RCC 7860 (cell line): ENCODE measurements at places on chromosomes 12 and 14.
A peak's percentile ranks its signal among the peaks of the same experiment; 100 is the strongest.

DNA sequence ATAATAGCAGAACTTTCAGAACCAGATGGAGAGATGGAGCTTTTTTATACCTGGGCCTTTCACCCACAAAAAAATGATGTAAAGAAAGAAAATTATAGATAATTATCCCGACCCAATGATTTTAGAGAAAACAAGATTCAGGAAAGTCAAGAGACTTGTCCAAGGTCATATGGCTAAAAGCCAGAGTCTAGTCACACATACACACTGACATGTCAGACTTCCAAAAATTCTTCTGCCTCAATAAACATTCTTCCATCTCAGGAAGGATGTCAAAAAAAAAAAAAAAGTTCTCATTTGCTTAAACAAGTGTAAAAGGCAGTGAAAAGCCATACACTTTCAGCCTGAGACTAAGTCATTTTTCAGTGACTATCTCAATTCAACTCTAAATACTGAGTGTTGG, 116.0 kb downstream of the PRICKLE1 start:
- DNase-seq, result no peak

DNA sequence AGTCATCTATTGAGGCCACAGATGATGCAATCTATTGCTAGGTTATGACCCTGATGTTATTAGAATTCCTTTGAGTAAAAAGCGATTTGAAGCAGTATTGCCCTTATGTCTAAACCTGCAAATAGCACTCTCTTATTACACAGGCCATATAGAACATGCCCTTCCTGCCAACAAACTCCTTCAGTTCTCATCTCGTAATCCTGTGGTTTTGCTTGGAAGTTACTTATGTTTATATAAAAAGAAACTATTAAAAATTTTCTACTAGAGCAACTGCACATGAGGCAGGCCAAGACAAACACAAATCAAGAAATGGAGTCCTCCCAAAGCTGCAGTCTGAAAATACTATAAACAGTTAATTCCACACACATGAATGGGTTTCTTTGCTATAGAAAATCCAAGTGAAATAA, 1200.2 kb downstream of the LRFN5 start:
- no peak for DNase-seq

GRCh38 chr12:57089271-57090245, 644 bp downstream of the NAB2 start:
- peak; percentile 45 for DNase-seq

- no peak for DNase-seq
Observed at GRCh38 chr12:94987801-94988200, 15.7 kb downstream of the NDUFA12 start.

GRCh38 chr14:70032016-70032415, 152.8 kb downstream of the SMOC1 start:
- DNase-seq, result no peak

GRCh38 chr14:82244791-82245190, 711.1 kb upstream of the SEL1L start:
- no peak for DNase-seq

- DNase-seq, result no peak
Observed at GRCh38 chr14:96649327-96649601, 147.1 kb downstream of the PAPOLA start.

DNA sequence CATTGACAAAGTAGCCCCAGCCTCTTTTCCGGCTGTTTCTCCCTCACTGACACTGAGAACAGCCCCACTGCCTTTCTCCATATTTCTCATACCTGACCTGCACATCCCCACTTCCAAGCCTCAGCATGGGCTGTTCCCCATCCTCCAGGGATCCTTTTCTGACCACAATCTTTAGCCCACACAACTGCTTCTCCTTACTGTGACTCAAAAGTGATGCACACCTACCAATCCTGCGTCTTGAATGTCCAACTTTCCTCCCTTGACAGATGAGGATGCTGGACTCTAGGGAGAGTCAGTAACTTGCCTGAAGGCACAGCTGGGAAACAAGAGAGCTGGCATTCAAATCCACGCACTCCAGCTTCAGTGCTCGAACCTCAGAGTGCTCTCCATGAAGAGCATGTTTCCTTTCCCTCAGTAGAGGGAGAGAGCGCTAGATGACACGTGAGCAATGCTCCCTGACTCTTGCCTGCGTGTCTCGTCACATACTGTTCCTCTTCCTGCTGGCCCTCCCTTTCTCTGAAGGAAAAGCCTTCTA, 75.6 kb downstream of the NTF3 start:
- DNase-seq, result no peak

GRCh38 chr12:19439059-19440018, at the start of gene AEBP2:
TSS of gene AEBP2 (plus strand) at chr12:19439492. CDS start at chr12:19439700, 208 bp downstream.
- peak; percentile 83 for DNase-seq

- no peak for DNase-seq
Observed at GRCh38 chr12:10497602-10498001, 8.1 kb upstream of the EIF2S3B start.

- peak; percentile 48 for DNase-seq
Observed at GRCh38 chr12:56079723-56080555, at the start of gene ERBB3. TSS of gene ERBB3 (plus strand) at chr12:56080165. CDS start at chr12:56080301, 136 bp downstream.

DNA sequence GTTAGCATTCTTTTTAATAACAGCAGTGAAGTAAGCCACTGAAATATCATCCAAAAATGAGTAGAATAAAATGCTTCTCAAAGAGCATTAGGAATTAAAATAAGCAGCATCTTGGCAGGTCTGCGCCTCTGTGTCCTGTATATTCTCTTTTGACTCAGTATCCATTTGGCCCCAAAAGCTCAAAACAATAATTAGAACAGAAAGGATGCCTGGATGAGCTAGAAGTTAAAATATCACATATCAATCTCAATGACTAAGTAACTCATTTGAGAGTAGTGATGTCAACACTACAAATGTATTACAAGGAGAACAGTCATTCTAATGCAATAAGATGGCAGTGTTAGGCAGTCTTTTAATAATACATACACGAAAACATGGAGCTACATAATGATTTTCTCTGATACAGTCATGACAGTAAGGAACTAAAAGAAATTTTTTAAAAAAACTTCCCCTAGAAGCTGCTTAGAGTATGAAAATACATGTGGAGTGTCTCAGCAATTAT, 160.9 kb upstream of the ABCD2 start:
- DNase-seq, result no peak

GRCh38 chr12:92431146-92431545, 271.6 kb upstream of the PLEKHG7 start:
- no peak for DNase-seq

- DNase-seq, result no peak
Observed at GRCh38 chr12:1763153-1763552, 57.2 kb upstream of the LRTM2 start.

- DNase-seq, result no peak
Observed at GRCh38 chr12:6632026-6632983, 3.5 kb downstream of the LPAR5 start.

- no peak for DNase-seq
Observed at GRCh38 chr12:46808955-46809697, 16.7 kb downstream of the SLC38A4 start.

DNA sequence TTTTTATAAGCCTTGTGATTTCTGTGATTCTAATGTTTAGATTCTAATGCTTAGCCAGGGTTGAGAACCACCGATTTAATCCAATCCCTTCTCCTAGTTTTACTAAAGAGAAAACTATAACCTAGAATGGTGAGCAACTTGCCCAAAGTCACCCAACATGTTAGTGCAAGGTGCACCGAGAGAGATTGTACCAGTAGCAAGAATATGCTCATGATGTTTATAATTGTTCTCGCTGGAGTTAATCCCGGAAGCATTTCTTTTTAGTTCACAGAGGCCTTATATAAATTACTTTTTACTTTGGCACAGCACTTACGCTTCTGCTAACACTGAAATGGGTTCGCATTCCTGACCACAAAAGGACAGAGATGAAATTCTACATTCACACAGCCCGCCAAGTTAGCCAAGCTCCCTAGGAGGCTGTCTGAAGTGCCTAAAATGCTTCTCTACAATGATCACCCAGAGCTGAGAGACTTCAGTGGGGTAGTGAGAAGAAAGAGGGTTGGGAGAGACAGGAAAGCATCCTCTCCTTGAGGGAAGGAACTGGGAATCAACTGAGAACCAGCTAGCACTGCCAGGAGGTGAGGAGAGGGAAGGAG, 579 bp upstream of the BLOC1S1 start:
- no peak for DNase-seq

DNA sequence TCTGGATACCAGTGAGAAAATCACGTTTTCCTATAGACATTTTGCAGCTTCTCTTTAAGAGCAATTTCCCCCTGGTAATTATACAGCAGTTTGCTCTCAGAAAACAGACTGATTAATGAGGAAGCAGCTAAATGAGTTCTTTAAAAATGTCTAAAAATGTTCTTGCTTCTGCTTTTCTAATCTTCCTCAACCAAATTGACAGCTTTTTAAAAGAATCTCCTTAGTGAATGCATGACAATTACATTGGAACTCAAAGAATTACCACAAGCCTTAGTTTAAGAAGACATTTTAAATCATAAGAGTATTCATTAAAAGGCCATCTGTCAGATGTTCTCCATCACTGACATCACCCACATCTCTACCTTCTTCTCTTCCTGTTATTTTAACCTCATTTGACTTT, 135.8 kb upstream of the PLXNC1 start:
- no peak for DNase-seq

DNA sequence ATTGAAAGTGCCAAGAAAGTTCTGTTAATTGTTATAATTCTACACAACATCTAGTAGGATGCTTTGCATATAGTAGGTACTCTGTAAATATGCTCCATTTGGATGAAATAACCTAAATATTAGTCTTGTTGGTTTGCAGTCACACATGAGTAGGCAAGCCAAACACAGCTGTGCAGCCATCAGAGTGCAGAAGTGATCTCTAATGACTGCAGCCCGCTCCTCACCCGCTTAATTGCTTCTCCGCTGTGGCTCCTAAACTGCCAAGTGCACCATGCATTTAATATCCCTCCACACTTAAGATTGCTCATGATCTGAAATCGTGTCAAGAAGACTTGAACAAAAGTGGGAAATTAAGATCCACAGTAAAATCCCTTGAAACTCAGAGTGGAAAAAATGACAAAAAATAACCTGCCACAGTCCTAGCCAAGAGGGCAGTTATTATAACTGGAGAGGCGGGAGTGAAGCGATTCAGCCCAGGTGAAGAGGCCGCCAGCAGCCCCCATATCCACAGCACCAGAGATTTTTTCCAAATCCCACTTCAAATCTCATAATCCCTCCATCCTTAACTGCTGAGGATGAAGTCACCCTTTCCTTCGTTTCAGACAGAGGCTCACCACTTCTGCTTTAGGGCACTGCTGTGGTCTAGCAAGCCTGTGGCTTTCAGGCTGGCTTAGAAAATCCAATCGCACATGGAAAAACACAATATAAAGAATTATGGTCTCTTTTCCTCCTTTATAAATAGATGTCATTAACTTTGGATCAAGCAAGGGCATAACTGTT, 69.5 kb downstream of the TMEM30B start:
- DNase-seq, result no peak

- peak; percentile 29 for DNase-seq
Observed at GRCh38 chr14:102594514-102595175, 2.2 kb downstream of the RCOR1 start.

DNA sequence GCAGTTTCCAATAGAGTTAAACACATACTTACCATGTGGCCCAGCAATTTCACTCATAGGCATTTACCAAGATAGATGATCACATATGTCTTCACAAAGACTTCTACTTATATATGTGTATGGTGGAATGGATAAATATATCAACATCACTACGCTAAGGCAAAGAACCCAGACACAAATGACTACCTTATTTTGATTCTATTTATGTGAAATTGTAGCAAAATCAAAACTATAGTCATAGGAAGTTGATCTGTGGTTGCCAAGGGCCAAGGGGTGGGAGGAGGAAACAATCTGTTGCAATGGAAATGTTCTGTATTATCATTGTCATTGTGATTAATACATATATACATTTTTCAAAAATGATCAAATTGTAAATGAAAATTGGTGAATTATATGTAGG, 47.7 kb upstream of the ANP32D start:
- DNase-seq, result no peak

DNA sequence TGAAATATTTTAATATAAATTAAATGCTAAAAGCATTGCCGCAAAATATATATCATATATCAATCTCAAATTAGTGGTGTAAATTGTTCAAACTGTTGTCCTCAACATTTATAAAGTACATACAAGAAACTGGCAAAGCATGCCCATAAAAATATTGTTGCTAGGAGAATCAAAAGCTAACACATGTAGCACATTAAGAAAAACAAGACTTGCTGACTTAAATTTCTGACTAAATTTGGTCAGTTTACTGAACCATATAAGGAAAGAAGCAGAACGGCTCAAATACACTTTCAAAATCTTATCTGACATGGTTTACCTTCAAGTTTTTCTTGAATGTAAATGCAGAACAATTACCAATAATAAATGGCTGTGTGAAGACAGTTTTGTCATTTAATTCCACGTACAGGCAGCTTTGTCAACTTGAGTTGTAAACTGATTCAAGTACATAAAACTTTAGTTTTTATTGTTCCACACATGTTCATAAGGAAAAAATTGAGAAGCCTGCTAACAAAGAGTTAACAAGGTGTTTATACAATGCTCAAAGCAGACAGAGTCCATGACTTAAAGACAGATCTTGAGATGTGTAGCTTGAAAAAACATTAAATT, 50.4 kb downstream of the PPP1R12A start:
- DNase-seq, result no peak

DNA sequence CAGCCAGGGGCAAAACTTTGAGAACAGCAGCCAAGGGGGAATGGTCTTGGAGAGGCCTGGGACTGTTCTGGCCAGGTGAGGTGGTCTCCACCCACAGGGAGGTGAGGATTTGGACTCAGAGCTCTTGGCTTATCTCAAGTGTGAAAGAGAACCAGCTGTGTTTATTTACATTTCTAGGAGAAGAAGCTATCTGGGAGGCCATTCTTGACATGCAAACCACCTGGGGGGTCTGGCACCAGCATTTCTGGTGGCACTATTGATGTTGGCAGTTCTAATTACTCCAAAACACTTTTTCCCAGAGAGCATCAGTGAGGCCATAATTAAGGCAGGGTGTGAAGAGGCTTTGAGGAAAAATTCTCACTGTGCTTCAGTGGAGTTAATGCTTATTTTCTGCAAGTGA, 95.1 kb downstream of the CAND1 start:
- no peak for DNase-seq

DNA sequence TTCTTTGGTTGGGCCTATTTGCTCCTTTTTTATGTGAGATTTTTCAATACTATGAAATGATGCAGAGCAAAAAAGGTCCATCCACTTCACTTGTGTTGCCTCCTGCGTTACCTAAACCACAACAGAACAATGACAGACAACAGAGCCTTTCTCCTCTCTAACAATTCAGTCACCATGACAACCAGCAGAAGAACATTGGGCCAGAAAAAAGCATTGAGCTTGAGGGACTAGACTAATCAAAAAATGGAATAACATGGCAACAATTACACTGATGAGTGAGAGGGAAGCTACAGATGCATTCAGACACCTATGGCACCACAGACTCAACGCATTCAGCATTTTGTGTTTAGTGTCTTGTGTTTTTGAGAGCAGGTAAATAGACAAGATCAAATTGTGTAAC, 44.6 kb upstream of the PTCSC3 start:
- no peak for DNase-seq

- no peak for DNase-seq
Observed at GRCh38 chr12:53737093-53737808, 10.0 kb upstream of the CALCOCO1 start.

DNA sequence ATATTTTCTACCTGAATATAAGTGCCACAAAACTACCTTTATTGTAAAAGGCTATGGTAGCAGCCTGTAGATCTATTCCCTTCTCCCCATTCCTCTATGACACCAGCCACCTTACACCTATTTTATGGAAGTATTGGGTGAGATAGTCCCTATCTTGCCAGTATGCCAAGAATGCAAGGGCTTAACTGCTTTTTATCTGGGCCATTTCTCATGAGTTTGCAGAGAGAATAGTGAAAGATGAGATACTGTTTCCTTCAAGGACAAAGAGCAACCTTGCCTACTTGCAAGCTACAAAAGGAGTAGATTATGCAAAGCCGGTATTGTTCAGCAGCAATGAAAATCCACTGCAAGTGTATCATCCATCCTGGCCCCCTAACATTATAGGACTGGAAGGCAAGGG, 1775.6 kb upstream of the SEL1L start:
- no peak for DNase-seq
